Thoracic aorta (tissue), 2 donors: ENCODE measurements at places on chromosomes 11 and 22. TPM values are rescaled to one million over a fixed set of nuclear protein-coding genes. Genes with fewer than 3 reads are reported as not detected.

- no peak for DNase-seq
Measured at GRCh38 chr11:71179877-71180605, 72.3 kb downstream of the SHANK2 start.

- no peak for DNase-seq
Measured at GRCh38 chr11:19512618-19513017, 200.0 kb upstream of the NAV2 start.

GRCh38 chr11:128965485-128965884 lies 22.8 kb upstream of the TP53AIP1 start:
- no peak for DNase-seq

OR4D5 gene
- not detected for total RNA-seq

RBX1 gene
- 31.8 TPM for total RNA-seq
